ENCODE measurements at places on chromosomes 1 and 21.

DNA sequence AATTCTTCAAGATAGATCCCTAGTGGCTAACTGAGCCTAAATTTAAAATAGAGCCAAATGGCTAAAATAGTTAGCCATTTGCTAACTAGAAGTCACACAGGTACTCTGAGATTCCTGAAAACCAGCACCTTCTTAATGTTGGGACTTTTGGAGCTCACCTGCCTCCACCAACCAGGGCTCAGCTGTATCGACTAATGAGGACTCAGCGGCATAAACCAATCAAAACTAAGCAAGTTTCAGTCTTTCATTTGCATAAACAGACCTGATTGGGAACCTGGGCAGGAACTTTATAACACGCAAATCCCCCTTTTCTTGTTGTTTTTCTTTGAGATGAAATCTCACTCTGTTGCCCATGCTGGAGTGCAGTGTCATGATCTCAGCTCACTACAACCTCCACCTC is 28.5 kb downstream of the TNFRSF9 start:
- no peak for DNase-seq

- DNase-seq = no peak
Measured at GRCh38 chr1:151472856-151473731, 13.8 kb upstream of the POGZ start.

GRCh38 chr21:37437376-37438080 is 71.0 kb downstream of the DYRK1A start:
- DNase-seq = no peak

DNA sequence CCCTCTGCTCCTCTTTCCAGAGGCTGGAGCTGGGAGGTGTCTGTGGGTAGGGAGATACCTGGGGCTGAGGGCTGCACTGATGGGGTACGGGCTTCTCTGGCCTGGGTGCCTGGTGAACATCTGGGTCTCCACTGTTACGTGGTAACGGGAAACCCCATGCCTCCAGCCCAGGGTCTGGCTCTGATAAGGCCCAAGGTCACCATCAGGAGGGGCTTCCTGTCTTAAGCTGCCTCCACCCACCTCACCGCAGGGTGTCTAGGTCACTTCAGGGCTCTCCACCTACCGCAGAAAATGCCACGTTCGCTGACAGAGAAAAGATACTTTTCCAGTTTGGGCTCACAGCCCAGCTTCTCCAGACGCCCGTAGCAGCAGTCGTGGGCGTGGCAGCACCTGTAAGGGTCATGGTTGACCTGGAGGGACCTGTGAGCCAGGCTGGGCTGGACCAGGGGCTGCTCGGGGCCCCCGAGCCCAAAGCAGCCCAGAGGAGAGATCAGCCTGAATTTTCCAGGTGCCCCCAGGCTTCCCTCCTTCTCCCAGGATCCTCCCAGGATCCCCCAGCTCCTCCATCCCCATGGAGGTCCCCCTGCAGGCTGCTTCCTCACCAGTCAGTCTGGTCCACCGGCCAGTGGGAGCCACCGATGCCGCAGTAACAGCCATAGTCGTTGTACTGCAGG is 1.3 kb downstream of the PLA2G2E start:
- DNase-seq = no peak

DNA sequence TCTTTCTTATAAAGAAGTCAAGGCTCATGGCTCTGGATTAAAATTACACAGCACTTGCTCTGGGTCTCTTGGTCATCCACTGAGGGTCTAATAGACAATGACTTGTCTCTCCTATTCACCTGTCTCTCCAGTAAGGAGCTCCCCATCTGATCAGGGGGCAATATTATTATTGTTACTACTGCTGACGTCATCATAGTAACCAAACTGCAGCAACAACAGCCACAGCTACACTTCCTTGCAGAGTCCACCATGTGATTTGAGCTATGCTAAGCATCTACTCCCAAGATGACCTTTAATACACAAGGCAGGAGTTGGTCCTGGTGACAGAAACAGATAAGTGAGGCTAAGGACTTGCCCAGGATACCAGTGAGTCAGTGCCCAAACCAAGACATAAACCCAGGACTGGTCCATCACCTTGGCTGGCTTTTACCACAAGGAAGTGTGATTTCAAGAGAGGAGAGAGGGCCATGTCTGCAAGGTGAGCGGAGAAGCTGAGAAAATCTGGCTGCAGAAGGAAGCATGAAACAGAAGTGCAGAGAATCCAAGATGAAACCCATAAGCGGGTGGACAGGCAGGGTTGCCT is 602.5 kb downstream of the PTPRU start:
- DNase-seq = no peak

DNA sequence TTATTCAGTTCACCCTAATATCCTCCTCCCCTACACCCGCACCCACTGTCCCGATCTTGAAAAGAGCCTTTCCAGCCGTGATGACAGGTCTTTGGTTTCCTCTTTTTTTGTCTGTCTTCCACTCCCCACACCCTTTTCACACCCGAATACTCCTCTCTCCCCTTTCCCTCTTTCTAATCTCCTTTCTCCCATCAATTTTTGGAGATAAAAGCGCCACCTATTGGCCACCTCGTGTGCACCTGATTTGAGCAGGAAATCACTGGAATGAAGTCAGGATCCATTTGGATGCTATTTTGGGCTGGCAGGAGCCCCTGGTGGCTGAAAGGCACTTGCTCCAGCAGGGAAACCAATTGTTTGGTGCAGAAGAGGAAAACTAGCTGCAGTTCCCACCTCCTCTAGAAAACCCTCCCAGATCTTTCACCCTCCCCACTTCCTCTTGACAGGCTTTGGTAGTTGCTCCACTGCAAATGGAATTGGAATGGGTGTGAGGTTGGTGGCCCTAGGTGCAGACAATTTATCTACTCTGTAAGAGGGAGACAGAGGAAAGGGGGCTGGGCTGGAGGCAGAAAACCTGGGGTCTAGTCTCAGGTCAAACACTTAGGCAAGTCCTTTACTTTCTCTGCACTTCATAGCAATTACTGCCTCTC is 8.4 kb downstream of the FOXE3 start:
- DNase-seq = no peak

- no peak for DNase-seq
Measured at GRCh38 chr1:244840219-244840794, 4.8 kb downstream of the COX20 start.

GRCh38 chr1:198575292-198575691 is 34.8 kb upstream of the ATP6V1G3 start:
- DNase-seq = no peak

DNA sequence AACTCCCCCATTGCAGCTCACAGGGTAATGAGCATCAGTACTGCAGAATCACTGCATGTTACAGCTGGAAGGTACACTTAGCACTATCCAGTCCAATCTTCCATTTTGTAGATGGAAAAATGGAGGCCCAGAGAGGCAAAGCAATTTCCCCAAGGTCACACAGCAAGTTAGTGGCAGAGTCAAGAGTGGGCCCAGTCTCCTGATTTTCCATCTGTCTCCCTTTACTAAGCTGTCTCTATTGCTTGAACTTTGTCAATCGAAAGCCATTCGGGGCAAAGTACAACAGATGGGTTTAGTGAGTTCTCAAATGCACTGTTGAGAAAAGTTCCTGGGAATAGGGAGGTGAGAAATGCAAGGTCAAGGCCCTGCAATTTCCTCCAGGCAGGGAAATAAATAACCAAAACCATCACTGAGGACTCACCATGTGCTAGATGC is 50.4 kb upstream of the IFFO2 start:
- no peak for DNase-seq

- DNase-seq = no peak
Measured at GRCh38 chr1:66266350-66266749, 267.6 kb upstream of the SGIP1 start.

- DNase-seq = no peak
Measured at GRCh38 chr1:34803770-34804169, 11.0 kb downstream of the GJA4 start.

GRCh38 chr1:3336641-3337630 is 117.5 kb upstream of the ARHGEF16 start:
- DNase-seq = no peak

GRCh38 chr21:44989537-44989886 is 49.7 kb downstream of the SLX9 start:
- no peak for DNase-seq

DNA sequence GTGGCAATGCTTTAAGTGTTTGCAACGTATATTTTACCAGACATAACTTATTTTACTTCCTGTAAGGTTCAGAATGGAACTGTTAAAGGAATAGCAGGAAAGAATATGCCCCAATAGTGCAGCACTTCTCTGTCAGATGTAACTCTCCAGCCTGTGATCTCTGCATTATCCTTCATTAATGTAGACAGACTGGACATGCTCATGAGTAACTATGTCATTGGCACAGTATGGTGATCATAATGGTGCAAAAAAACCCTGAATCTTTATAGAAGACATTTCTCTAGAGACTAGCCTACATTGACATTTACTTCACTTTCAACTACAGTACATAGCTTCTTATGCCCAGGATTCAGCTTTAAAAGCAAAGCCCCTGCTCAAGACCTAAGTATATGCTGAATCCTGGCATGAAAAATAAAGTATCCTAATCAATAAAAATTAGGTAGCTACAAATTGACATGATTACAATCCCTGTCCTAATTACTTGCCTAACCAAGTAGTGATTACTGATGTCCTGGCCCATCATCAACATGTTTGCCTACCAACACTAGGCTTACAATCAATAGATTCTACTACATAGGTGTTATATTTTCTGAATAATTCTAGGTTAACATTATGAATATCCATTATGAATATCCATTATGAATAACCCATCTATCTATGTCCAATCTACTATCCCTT is 13.9 kb downstream of the COX20 start:
- no peak for DNase-seq

DNA sequence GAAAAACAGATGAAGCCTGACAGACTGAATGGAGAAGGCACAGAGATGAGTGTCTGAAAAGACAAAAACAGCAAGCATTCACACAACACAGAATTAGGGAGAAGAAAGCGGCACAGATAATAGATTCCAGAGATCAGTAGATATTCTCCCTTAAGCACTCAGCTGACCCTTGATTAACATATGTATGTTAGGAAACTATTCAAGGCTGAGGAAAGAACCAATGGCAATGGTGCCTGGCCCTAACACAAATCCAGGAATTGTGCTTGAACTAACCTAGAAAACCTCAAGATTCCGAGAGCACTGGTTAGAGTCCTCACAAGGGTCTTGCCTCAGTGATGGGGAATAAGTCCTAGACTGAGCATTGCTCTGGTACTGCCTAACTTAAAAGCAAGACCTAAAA is 30.9 kb downstream of the KCNT2 start:
- no peak for DNase-seq

DNA sequence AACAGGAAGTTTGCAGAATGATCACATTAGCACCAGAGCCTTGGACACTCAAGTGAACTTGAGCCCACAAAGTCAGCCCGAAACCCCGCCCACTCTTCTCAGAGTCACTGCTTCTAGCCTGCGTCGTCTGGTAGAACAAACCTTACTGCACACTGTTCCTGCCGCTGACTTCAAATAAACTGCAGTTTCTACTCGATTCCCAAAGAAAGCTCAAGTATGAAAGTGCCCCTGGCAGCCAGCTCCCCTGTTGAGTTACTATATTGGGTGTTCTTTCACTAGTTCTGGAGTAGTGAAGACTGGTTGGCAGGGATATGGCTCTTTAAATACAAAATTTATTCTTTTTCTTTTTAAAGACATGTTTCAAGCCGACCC is 164.7 kb downstream of the GALNT2 start:
- no peak for DNase-seq

- DNase-seq = no peak
Measured at GRCh38 chr1:98371764-98372163, 289.8 kb upstream of the SNX7 start.

DNA sequence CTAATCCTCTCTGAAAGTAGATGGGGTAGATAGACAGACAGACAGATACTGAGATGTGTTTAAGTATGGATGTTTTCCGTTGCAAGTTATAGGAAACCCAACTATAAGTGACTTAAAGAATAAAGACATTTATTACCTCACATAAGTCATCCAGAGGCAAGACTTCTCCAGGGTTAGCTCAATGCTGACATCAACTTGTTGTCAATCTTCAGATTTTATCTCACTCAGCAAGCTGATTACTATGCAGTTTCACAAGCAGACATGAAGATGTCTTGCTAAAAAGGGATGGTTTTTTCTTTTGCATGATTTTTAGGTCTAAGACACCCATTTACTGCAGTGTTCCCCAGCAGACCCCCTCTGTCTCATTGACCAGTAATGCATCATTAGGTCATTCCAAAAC is 30.7 kb upstream of the ZNF362 start:
- no peak for DNase-seq

DNA sequence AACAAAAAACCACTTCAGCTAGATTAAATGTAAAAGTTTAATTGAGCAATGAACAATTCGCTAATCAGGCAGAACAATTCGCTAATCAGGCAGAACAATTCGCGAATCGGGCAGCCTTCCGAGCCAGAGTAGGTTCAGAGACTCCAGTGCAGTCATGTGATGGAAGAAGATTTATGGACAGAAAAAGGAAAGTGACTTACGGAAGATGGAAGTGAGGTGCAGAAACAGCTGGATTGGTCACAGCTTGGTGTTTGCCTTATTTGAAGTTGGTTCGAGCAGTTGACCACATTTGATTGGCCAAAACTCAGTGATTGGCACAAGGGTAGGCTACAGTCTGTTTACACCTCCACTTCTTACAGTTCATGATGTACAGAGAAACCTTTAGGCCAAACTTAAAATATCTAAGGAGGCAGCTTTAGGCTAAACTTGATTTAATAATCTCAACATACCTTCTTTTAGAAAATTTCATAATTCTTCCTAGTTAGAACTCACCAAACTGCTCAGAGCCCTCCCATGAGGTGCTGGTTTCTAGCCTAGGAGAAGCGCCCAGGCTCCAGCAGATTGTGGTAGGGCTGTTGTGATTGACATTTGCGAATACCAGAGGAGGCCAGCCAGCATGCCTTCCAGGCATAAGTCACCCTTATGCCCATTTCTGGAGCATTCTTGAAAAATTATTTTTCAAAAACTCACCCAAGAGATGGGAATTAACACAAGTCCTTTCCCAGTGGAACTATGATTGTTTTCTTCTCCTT is 22.8 kb upstream of the KCNC4 start:
- DNase-seq = no peak

- DNase-seq = no peak
Measured at GRCh38 chr1:103177108-103177775, 68.9 kb upstream of the COL11A1 start.

- no peak for DNase-seq
Measured at GRCh38 chr21:28602546-28602945, 390.1 kb downstream of the LTN1 start.

- DNase-seq = no peak
Measured at GRCh38 chr21:31530364-31530763, 129.1 kb upstream of the SOD1 start.

GRCh38 chr1:232667094-232667777 is 37.3 kb upstream of the SIPA1L2 start:
- DNase-seq = no peak

Data from activated T-cell treated with anti-CD3 and anti-CD28 coated beads for 24 hours (primary cell).